ENCODE measurements at places on chromosomes 2 and 18. TPM values are rescaled to one million over a fixed set of nuclear protein-coding genes. Genes with fewer than 3 reads are reported as not detected.

REG3G gene
- total RNA-seq, result not detected

LYG2 gene
- not detected for total RNA-seq

DNA sequence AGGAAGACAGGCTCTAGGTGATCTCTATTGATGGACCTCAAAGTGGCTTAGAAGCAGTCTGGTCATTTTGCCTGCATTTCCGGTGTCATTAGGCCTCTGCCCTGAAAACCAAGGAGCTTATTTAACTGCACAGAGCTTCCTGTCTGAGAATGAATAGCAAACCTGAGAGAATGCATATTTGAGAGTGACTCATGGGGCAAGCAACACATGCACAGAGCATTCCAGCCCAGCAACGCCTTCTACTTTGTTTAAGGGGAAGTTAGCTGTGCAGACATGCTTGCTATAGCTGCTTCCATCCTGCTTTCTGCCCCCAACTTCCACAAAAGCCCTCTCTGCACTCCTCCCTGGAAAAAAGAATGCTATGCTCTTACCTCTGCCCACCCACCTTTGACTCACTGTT, 232.8 kb downstream of the GRB14 start:
- peak; percentile 74 for DNase-seq
- H3K4me1 ChIP-seq, result peaks cover 14% of the 10 kb centered on the region
- no peaks in the 10 kb centered on the region for H3K36me3 ChIP-seq

CNRIP1 gene
- 14.0 TPM for total RNA-seq

NEUROD1 gene
- total RNA-seq, result not detected

- no peak overlapping the region for H3K27ac ChIP-seq
- no peak for DNase-seq
- no peaks in the 10 kb centered on the region for H3K36me3 ChIP-seq
- no peaks in the 10 kb centered on the region for H3K27me3 ChIP-seq
Observed at GRCh38 chr2:120510751-120511395, 164.9 kb downstream of the INHBB start.

- no peaks in the 10 kb centered on the region for H3K27me3 ChIP-seq
- no peaks in the 10 kb centered on the region for H3K36me3 ChIP-seq
- H3K4me3 ChIP-seq, result no peak overlapping the region
Observed at GRCh38 chr18:60209042-60209441, 163.5 kb downstream of the MC4R start.

DNA sequence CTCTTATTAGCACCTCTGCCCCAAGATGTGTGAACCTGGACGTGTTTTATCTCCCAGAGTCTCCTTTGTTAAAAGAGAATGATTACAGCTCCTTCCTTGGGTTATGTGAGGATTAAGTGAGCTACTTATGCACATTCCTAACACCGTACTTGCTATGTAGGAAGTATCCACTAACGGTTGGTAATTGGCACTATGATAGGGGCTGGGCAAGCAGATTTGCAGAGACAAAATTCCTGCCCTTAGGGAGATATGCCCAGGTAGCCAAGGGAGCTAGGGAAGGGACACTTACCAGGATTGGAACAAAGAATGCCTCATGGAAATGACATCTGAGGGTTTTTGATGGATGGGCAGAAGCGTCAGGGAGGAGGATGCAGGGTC, 11.5 kb upstream of the ALPK2 start:
- no peak for DNase-seq
- peak overlapping the region; percentile 33 for H3K27ac ChIP-seq
- H3K36me3 ChIP-seq, result no peaks in the 10 kb centered on the region
- H3K4me3 ChIP-seq, result no peak overlapping the region

DNA sequence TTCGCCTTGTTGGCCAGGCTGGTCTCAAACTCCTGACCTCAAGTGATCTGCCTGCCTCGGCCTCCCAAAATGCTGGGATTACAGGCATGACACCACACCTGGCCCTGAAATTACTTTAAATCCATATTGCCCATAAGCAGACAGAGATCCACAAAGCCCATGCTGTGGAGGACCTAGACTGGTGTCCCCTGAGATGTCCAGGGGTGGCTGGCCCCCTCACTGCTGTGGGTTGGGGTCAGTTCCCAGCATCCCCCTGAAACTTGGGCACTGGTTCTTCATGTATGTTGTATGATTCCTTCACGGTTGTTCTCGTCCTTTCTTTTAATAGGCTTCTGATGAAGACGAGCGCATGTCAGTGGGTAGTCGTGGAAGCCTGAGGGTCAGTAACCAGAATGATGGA, 78.1 kb upstream of the RBM44 start:
- H3K27me3 ChIP-seq, result no peaks in the 10 kb centered on the region
- no peak for DNase-seq
- H3K36me3 ChIP-seq, result peaks cover 39% of the 10 kb centered on the region

Measured in SJSA1 (cell line).